Hypothalamus (tissue), 51 donors: ENCODE measurements at places on chromosomes 16 and 17.

DNA sequence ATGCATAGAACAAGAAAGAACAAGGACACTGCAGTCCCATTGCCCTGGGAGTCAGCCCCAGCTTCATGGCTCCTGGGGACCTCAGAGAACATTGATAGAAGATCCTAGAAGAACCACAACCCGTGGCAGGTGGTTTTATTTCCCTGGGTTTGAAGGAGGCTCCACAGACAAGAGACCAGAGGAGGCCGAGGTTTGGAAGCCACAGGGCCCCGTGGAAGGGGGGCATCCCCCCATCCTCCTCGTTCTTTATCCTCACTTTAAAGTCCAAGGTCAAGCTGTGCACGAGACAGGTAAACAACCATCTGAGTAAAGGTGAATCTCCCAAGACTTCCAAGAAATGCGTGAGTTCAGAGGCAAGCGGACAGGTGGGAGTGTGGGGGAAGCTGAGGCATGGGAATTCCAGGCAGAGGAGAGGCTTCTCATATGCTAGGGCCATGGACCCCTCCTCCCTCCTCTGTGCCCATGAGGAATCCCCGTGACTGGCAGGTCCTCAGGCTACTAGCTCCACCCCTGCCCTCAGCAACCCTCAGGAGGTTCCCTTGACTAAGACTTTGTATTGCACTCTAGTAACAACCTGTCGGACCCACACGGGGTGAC lies 849 bp upstream of the SULT1A1 start:
- no peak for DNase-seq

DNA sequence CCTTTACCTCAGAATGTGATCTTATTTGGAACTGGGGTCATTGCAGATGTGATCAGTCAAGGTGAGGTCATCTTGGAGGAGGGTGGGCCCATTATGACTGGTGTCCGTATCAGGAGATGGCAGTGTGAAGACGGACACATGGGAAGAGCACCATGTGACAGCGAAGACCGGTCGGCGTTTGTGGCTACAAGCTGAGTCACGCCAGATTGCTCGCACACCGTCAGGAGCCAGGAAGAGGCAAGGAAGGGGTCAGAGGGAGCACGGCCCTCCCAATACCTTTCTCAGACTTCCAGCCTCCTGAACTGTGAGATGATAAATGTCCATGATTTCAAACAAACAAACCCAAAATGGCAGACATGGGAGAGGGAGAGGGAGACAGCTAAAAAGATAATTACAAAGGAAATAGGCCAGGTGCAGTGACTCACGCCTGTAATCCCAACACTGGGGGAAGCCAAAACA lies 13.2 kb downstream of the STARD3 start:
- DNase-seq = no peak

GRCh38 chr17:205148-205669 lies 23.8 kb upstream of the DOC2B start:
- no peak for DNase-seq

- no peak for DNase-seq
These were observed 28.7 kb downstream of the CDK5RAP3 start for GRCh38 chr17:47999582-47999981.

- DNase-seq = no peak
These were observed 229.2 kb upstream of the WSCD1 start for GRCh38 chr17:5840811-5841446.
